ENCODE measurements at places on chromosomes 5 and 9.

GRCh38 chr5:68374796-68375518 lies 159.4 kb downstream of the PIK3R1 start:
- DNase-seq: no peak

DNA sequence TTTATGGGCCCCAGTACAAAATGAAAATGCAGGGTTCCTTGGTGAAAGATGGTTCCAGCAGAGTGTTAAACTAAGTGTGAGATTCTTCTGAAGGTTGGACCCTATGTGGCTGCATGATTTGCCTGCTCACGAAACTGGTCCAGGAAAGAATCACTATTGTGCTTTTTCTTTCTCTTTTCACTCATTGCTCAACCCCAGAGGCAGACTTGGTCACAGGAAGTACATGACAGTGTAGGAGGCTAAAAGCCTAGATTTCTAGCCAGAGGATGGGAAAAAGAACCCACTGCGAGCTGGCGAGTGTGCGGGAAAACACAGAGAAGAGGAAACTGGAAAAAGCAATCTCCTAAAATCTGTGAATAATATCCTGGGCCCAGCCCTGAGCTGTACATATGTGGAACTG lies 18.6 kb downstream of the SLC36A2 start:
- no peak for DNase-seq

- peak; percentile 50 for DNase-seq
These were observed at the start of gene BSPRY for GRCh38 chr9:113349445-113350094. TSS of gene BSPRY (plus strand) at chr9:113349541. CDS start at chr9:113349580, 39 bp downstream.

DNA sequence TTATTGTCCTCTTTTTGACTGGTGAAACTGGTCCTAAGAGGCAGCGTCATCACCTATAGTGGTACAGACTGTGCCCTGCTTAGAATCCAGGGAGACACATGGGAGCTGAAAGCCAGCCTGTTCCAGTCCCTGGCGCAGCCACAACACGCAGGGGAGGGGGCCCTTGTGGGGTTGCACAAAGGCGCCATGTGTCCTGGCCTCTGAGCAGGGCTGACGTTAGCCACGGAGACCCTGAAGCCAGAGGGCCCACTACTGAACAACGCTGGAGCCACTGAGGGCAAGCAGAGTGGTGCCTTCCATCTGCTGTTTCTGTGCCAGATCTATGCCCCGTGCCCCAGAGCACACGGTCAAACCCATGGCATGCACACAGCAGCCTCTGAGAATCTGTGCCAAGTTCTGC lies 147.3 kb downstream of the ACTL7B start:
- DNase-seq: no peak

DNA sequence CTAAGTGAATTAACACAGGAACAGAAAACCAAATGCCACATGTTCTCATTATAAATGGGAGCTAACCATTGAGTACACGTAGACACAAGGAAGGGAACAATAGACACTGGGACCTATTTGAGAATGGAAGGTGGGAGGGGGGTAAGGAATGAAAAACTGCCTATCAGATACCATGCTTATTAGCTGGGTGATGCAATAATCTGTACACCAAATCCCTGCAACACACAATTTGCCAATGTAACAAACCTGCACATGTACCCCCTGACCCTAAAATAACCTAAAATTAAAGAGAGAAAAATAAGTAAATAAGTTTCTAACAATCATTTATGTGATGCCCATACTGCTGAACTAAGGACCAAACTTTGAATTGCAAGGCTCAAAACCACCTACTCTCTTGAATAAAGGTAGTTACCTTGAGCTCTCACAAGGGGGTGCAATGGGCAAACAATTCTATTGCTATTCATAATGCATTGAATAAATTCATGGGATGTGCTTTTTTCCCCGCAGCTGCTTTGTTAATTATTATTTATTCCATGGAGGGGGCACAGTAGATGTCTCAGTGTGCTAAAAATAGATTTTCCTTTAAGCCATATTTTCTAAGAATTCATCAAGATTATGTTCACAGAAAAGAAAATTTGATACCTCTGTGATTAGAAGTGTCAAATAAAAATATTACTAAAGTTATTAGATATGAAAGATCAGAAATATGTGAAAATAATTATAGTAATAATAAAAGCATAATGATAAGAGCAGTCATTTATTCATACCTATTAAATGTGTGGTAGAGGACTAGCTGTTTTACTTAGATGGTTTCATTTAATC lies 76.2 kb upstream of the PTPN3 start:
- no peak for DNase-seq

DNA sequence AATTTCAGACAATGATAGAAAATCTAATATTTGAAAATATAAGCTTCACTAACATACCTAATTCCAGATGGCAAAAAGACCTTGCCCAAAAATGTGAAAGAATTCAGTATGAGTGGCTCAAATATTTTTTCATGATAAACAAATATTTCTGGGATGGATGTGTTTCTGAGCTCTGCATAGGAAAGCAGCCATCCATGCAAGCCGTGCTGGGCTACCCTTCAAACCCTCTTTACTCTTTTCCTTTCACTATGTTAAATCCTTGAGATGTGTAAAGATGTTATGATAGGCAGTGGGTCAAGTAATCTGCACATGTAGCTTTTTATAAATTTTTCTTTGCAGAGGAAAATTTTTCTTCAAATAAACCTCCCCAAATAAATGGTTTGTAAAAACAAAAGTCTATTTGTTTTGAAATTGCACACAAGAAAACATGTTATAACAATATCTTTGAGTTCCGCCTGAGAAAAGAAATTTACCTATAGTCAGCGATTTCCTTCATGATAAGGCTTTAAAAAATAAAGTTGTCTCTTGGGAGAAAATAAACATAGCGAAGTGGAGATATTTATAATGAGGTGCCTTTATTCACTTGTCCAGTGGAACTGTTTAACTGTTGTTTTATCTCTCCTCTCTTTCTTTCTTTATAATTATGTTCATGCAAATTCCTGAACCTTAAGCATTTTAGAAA lies 154.3 kb upstream of the PITX1 start:
- DNase-seq: no peak

DNA sequence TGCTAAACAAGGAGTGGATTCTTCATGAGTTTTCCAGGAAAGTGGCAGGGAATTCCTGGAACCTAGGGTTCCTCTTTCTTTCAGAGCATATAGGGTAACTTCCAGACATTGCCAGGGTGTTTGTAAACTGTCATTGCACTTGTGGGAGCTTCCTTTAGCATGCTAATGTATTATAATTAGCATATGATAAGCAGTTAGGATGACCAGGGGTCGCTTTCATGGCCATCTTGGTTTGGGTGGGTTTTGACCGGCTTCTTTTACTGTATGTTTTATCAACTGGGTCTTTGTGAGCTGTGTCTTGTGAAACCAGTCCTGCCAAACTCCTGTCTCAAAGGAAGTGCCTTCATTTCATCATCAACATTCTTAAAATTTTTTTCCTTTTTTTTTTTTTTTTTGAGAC lies 11.9 kb upstream of the MELK start:
- no peak for DNase-seq

GRCh38 chr5:136203303-136203922 lies 10.5 kb upstream of the SMIM32 start:
- DNase-seq: no peak

- DNase-seq: no peak
These were observed 6.4 kb upstream of the SLC12A7 start for GRCh38 chr5:1118231-1118698.

GRCh38 chr5:33474931-33475499 lies 34.2 kb downstream of the TARS1 start:
- no peak for DNase-seq

- no peak for DNase-seq
These were observed 6.8 kb downstream of the HBEGF start for GRCh38 chr5:140339636-140340035.

DNA sequence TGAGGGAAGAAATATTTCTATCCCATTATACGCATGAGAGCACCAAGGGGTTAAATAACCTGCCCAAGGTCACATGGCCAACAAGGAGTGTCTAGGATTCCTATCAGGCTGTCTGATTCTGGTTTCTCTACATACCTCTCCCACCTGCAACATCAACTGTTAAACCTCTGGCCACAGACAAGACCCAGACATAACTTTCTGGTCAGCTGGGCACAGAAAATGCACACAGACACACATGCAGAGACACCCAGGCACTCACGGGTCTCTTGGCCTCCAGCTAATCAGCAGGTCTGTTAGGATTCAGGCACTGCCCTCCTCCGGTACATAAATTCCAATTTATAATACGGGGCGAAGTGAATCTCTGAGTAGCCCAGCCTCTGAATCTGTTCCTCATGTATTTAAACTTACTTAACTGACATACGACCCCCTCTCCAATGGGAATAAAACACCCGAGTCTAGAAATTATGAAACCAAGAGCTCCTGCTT lies 1.5 kb downstream of the SEPTIN8 start:
- no peak for DNase-seq

GRCh38 chr5:76046741-76047140 lies 36.4 kb upstream of the SV2C start:
- DNase-seq: no peak

DNA sequence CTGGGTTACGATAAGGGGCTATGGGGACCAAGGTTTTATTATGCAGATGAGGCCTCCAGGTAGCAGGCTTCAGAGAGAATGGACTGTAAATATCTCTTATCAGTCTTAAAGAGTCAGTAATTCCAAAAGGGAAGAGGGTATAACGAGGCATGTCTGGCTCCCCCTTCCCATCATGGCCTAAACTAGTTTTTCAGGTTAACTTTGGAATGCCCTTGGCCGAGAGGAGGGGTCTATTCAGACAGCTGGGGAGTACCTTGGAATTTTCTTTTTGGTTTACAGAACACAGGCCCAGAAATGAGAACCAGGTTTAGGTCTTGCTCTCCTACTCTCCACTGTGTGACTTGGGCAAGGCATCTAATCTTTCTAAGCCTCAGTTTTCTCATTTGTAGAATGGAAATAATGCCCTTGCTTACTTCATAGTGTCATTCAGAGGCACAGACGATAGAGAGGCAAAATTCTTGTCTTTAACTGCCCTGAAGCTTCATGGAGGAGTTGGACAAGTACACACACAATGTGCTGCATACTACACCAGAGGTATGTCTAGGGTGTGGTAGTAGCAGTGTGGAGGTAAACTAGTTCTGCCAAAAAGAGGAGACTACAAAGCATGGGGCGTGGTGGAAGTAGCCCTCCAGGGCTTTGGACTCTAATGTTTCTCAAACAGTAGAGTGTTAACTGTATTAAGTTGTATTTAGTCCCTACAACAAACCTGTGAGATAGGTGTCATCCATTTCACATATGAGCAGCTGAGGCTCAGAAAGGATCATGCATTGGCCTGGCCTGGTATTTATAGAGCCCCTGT lies 45.5 kb downstream of the IRF1 start:
- no peak for DNase-seq

DNA sequence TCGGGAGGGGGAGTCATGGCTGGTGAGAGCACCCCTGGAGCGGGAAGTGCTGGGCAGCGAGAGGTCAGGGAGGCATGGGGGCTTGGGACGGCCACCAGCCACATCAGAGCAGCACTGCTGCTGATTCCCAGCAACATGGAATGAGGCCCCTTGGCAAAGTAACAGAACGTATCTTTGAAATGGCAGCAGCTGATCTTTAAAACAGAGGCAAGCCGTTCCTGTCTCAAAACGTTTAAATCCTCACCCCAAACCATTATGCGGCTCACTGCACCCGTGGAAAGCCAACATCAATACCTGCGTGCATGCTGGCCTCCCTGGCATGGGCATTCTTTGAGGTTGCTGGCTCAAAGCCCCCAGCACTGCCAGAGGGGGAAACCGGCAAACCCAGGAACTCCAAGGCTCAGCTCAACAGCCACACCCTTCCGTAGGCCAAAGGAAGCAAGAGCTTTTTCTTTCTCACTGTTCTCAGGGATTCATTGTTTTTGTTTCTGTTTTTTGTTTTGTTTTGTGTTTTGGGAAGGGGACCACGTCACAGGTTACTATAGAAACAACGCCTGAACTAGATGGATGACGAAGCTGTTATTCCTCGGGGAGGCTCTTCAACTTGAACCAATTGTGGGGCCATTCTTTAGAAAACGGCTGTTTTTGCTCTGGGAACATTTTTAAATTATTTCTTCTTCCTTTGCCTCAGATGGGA lies 28.1 kb upstream of the OBP2B start:
- no peak for DNase-seq

GRCh38 chr5:39231705-39232525 lies 12.6 kb upstream of the FYB1 start:
- no peak for DNase-seq

- DNase-seq: peak; percentile 7
These were observed 4.2 kb upstream of the SCGB3A1 start for GRCh38 chr5:180595381-180596114.

- DNase-seq: no peak
These were observed 344.9 kb upstream of the PAPPA start for GRCh38 chr9:115808695-115809094.

GRCh38 chr5:167982-168660 lies 23.2 kb upstream of the LRRC14B start:
- DNase-seq: no peak

GRCh38 chr9:127919253-127919815 lies 2.5 kb upstream of the ST6GALNAC4 start:
- no peak for DNase-seq

- DNase-seq: no peak
These were observed 11.5 kb upstream of the STK32A start for GRCh38 chr5:147223343-147223742.

- no peak for DNase-seq
These were observed 63.9 kb downstream of the SREK1 start for GRCh38 chr5:66207800-66208561.

DNA sequence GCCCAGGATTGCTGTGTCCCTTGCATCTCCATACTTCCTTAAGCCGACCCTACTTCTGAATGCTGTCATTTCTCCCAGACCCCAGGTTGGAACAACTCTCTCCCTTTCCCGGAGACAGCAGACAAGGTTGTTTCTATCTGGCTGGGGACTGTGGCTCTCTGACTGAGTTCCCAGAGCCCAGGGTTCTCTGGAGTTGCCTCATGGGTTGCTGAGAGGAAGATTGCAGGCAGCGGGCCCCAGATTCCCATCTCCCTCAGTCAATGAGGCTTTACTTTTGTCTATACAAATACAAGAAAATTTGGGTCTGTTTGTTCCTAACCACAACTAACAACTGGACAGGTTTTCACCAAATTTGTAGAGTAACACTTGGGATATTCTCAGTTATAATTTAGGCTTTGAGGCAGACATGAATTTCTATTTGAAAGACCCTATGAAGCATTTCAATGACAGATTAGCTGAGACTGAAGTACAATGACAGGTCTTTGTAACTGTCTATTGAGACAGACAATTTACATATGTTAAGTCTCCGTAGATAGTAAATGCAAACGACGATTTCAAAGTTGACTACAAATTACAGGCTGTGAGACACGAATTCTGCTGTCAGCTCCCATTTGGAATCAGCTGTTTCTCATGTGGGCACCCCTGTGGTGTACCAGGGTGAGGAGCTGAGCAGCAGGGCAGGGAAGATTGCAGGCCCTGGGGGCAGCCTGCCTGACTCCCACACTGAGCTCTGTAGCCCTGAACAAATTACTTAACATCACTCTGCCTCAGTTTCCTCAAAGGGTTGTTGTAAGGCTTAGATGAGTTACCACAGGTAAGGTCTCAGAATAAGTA lies 107.5 kb downstream of the ATP10B start:
- DNase-seq: no peak

GRCh38 chr5:42982107-42982622 lies 58.0 kb downstream of the ANXA2R start:
- DNase-seq: no peak

Measured in GM12891 (cell line).